Mesenchymal stem cell (in vitro differentiated cells and primary cell): ENCODE measurements at places on chromosomes 7 and 10.

GRCh38 chr7:153433223-153433622 is 619.0 kb upstream of the DPP6 start:
- DNase-seq: no peak

DNA sequence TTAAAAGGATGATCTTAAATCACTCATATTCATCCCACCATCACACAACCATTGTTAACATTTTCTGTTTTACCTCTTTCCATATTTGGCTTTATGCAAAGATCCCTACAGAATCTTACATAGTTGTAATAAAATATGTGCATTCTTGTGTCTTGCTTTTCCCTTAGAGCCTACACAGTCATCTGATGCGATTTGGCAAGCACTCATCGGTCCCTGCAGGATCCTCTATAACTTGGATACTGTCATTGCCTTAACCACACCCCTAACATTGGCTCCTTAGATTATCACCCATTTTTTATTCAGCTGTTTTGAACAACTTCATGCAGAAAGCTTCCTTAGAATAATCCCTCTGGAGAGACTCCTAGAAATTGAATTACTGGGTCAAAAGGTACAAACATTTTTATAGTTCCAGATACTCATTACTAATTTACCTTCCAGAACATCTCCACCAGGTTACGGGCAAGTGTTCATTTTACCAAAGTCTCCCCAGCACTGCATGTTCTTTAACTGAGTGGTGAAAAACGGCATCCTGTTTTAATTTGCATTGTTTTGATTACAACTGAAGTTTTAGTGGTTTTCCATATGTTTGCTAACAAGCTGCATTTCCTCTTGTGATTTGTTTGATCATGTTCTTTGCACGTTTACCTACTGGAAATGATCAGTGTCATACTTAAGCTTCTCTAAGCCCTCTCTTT is 268.3 kb downstream of the GRID1 start:
- DNase-seq: no peak

GRCh38 chr10:100812978-100813377 is 67.6 kb downstream of the PAX2 start:
- no peak for DNase-seq

DNA sequence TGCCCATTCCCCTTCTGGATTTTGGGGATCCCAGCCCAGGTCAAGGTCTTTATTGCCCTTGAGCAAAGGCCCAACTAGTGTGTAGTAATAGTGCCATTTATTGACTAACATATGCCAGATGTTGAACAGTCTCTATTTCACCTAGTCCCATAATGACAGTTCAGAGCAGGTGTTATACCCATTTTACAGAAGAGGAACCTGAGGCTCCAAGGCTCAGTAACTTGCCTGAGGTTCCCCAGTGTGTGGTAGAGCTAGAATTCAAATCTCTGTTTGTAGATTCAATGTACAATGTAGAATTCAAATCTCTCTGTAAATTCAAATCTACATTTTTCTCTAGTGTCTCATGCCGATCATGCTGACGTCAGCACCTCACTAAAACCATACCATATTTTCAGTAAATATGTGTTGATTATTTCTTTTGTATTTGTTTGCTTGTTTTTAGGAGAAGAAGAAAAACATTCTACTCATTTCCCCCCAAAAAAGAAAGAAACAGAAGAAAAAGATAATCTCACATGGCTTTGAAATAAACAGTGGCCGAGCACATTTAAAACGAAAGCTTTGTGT is 329.7 kb downstream of the PRPF18 start:
- no peak for DNase-seq

- no peak for DNase-seq
These were observed 169.3 kb downstream of the LCOR start for GRCh38 chr10:97001183-97001991.

GRCh38 chr10:116671274-116671926 is 50.6 kb downstream of the PNLIPRP2 start:
- DNase-seq: no peak

- peak; percentile 68 for DNase-seq
These were observed 608.4 kb upstream of the KCND2 start for GRCh38 chr7:119664601-119665000.

DNA sequence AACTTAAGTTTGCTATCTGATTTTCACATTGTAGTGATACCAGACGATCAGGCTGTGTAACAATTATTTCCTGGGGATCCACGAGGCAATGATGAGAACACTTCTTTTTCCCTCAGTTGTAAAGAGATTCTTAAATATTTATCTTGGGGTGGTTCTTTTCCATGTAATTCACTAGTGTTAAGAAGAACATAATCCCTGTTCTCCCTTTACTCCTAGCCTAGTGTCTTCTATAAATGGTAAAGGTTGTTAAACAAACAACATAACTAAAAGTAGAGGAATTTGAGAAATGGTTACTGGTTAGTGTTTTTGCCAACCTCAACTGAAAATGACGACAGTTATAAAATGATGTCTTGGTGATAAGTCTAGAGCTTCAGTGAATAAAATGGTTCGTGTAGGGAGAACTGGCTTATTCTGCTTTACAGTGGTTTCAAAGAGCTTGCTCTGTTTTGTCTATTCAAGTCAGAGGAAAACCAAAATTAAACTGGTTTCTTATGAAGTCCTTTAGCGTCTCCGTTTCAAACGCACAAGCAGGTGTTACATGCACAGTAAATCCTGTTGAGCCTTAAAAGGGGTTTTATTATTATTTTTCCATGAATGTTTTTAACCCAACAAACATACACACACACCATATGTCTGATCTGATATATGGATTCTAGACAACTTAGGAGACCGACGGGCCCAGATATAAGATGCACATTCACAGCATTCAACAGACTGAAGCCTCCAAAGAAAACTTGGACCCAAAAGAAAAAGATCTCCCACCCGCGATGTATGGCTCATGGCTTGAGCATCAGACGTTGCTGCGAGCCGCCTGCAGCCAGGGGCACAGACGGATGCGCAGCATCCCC is 1.1 kb downstream of the TBX20 start:
- no peak for DNase-seq

DNA sequence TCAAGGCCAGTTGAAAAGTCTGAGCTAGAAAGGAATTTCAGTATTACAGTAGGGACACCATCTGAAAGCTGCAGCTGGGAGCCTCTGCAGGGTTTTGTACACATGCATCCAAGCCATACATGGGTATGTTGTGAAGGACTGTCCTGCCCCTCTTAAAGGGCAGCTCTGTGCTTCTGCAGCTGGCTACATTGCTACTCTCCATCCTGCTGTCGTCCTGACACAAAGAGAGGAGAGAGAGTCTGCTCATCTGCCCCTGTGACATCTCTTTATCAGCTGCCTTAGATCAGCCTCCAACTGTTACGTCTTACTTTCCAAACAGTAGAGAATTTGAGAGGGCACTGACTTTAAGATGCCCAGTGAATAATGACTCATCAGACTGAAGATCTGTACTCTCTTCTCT is 602.7 kb downstream of the SORCS3 start:
- DNase-seq: no peak

GRCh38 chr10:21144047-21144446 is 246.9 kb upstream of the NEBL start:
- DNase-seq: no peak

DNA sequence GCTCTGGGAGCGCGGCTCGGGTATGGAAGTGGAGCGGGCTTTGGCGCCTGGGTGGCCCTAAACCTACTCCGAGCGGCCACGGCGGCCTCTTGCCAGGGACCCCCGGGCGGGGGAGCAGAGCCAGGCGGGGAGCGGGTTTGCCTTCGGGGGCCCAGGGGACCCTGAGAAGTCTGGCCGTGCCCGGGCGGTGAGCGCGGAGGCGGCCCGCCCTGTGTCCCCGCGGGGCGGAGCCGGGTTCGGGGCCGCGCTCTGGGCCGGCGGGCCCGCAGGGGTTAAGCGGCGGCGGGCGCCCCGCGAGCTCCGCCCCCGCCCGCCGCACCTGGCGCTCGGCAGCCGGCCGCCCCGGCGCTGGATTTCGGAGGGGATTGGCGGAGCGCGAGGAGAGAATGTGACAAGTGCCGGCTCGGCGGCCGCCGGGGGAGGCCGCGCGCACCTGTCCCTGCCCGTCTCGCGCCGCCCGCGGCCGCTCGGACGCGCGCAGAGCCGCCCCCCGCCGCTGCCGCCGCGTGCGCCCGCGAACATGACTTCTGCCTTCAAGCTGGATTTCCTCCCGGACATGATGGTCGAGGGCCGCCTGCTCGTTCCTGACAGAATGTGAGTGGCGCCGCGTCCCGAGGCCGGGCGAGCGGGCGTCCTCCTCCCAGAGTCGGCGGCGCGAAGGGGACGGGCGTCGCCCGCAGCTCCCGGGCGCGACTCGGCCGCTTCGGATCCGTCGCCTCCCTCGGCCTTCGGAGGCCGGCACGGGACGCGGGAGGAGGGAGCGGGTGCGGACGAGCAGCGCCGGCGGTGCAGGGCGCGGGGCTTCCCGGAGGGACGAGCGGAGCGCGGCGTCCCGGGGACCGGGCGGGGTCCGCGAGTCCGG is at the start of gene CELF2:
Gene CELF2, plus strand, starts transcription at position 303 of the 862 bp plus-strand sequence. Its CDS starts 218 bp downstream, at position 521.
- DNase-seq: peak; percentile 29

DNA sequence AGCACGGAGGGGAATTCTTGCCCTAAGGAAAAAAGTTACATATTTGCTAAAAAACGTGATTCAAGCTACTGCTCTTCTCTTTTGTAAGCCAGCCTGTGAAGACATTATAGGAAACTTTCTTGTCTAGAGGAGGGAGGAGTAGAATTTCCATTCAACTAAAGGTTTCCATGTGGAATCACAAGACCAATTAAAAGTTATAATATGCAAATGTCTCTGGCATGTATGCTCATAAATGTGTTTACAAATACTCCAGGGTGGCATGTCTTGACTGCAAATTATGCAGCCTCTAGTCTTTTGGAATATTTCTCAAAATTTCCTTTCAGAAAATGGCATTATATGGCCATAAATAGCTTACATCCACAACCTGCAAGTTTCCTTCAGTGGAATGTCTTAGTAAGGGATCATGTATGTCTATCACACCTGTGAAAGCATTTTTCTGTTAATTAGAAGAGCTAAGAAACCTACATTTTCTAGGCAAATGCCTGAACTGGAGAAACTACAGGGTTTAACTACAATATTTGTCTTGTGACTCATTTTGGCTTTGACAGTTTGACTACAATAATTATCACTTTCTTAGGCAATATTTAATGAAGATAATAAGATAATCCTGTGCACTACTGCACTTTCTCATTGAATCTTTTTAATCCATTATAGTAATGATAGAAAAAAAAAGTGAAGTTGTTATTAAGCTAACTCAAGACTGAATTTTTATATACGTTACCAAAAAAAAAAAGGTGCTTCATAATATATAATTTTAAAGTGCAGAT is 111.1 kb upstream of the C10orf90 start:
- no peak for DNase-seq

DNA sequence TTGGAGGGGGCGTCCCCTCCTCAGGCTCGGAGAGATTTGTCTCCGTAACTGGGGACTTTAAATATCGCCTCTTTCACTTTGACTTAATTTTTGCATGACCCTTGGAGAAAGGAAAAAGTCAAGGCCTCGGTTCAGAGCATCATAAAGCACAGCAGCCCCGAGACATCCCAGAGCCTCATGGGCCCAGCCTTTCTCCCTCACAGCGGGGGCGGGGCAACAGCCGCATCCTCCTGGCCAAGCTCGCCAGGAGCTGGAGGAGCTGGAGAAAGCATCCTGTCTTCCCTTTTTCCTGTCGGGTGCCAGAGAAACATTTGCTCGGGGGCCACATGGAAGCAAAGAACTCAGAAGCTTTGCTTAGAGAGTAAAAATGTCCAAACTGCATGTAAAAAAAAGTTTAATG is 43.6 kb upstream of the DPYSL4 start:
- no peak for DNase-seq

GRCh38 chr7:149765399-149766121 is 7.8 kb downstream of the ZNF467 start:
- DNase-seq: no peak

DNA sequence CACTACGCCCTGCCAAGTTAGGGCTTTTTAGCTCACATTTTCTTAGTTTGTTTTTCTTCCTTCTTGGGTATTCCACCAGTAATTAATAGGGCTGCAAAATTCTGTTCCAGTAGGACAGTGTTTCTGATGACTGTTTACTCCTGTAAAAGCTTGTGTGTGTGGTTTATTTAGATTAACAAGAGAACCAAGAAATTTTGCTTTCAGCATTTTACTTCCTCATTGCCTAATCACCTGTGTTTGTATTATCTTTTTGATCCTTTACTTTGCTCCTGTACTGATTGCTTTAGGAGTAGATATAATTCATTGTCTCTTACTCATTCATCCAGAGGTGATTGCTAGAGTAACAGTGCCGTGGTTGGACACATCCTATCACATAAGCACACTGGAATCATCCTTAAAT is 27.7 kb downstream of the TDRD1 start:
- DNase-seq: peak; percentile 8

DNA sequence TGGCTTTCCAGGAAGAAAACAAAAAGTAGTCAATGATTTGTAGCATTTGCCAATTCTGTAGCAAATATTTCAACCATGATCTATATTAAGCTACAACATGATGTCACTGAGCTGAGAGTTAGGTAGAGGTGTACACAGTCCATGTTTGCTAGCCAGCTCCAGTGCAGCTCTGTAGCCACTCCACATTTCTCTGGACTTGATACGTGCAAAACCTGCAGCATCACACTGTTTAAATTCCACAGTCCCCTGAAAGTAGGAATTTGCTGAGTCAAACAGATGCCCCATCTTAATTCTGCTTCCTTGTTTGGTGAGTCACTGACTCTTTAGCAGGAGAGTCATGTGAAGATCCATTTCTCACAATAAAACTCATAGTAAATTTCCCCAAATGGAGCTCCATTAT is 89.8 kb upstream of the LRRTM3 start:
- DNase-seq: peak; percentile 51

GRCh38 chr10:95214369-95214768 is 20.3 kb downstream of the ACSM6 start:
- DNase-seq: no peak

GRCh38 chr7:99498546-99498944 is 1.5 kb downstream of the ZNF394 start:
- no peak for DNase-seq

DNA sequence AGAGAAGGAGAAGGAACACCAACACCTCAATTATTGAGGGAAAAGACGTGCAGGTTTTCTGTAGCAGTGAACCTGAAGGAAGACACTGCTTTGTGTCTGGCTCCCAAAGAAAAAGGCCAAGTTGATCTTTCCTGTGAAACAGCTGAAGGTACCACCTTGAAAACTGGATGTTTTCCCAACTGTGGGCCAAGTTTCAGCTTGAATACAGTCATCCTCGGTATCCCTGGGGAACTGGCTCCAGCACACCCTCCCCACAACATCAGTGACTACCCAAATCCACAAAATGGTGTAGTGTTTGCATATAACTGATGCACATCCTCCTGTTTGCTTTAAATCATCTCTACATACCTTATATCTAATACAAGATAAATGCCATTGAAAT is 297.0 kb upstream of the PITRM1 start:
- DNase-seq: no peak

- peak; percentile 91 for DNase-seq
These were observed 114.2 kb downstream of the DYNC1I1 start for GRCh38 chr7:95886501-95887090.

GRCh38 chr10:98420786-98421185 is 5.8 kb upstream of the PYROXD2 start:
- no peak for DNase-seq

- DNase-seq: no peak
These were observed 56.3 kb upstream of the FAM3C start for GRCh38 chr7:121452389-121452788.

- DNase-seq: peak; percentile 65
These were observed at the start of gene JAZF1 for GRCh38 chr7:28180364-28181147. Gene JAZF1, minus strand, starts transcription at chr7:28180795.

GRCh38 chr7:33487998-33488682 is 358.8 kb downstream of the BBS9 start:
- no peak for DNase-seq
